ENCODE measurements at places on chromosomes 7 and 10. TPM values are rescaled to one million over a fixed set of nuclear protein-coding genes. Genes with fewer than 3 reads are reported as not detected.

- H3K36me3 ChIP-seq = no peaks in the 10 kb centered on the region
- DNase-seq = no peak
- no peaks in the 10 kb centered on the region for H3K27me3 ChIP-seq
- H3K4me1 ChIP-seq = no peaks in the 10 kb centered on the region
Measured at GRCh38 chr7:18895456-18895855, 222.0 kb downstream of the TWIST1 start.

The HTR5A gene
- not detected for total RNA-seq

- H3K27ac ChIP-seq = no peak overlapping the region
- peak; percentile 35 for DNase-seq
- H3K27me3 ChIP-seq = no peaks in the 10 kb centered on the region
Measured at GRCh38 chr7:139731802-139732470, 45.9 kb downstream of the HIPK2 start.

DNA sequence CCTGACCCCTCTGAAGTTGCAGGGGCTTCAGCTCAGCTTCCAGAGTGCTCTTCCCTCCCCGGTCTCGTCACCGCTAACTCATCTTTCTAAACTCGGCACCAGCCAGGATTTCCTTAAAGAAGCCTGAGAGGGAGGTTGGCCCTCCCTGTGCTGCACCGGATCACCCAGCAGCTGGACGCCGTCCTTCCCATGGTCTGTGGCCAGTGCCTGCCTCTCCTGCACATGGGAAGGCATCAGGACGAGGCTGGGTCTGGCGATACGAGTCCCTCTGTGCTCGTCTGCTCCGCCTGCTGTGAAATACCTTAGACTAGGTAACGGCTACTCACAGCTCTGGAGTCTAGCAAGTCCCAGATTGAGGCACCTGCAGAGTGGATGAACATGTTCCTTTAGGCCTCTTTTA is 179.1 kb downstream of the ZMYND11 start:
- H3K4me1 ChIP-seq = peaks cover 5% of the 10 kb centered on the region
- H3K27me3 ChIP-seq = no peaks in the 10 kb centered on the region
- no peak overlapping the region for H3K27ac ChIP-seq
- DNase-seq = no peak

The IFIT1B gene
- not detected for total RNA-seq

- no peaks in the 10 kb centered on the region for H3K36me3 ChIP-seq
- no peak for DNase-seq
- no peak overlapping the region for H3K4me3 ChIP-seq
- no peaks in the 10 kb centered on the region for H3K27me3 ChIP-seq
- no peak overlapping the region for H3K27ac ChIP-seq
Measured at GRCh38 chr7:150820578-150821198, 20.1 kb downstream of the TMEM176A start.

DNA sequence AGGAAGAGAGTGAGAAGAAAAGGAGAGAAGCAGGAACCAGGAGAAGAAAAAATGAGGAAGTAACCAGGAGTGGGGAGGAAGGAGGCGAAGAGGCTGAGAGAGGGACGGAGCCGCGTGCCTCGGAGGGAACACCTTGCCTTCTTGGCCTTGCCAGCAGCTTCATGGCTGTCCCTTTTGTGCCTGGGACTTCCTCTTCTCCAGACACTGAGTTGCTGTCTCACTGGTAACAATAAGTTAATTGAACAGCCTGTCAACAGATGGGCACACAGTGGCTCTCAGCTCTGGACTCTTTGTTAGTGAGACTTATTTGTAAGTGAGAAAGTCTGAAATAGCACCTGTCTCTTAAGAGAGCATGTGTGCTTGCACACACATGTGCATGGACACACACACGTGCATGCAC is 83.2 kb downstream of the GATA3 start:
- no peaks in the 10 kb centered on the region for H3K36me3 ChIP-seq
- no peaks in the 10 kb centered on the region for H3K4me1 ChIP-seq
- H3K4me3 ChIP-seq = no peak overlapping the region
- H3K27me3 ChIP-seq = no peaks in the 10 kb centered on the region

GRCh38 chr10:12635127-12635541 is 285.8 kb downstream of the CAMK1D start:
- no peaks in the 10 kb centered on the region for H3K36me3 ChIP-seq
- DNase-seq = no peak
- no peak overlapping the region for H3K27ac ChIP-seq
- H3K4me1 ChIP-seq = no peaks in the 10 kb centered on the region
- H3K4me3 ChIP-seq = no peak overlapping the region
- no peaks in the 10 kb centered on the region for H3K27me3 ChIP-seq

DNA sequence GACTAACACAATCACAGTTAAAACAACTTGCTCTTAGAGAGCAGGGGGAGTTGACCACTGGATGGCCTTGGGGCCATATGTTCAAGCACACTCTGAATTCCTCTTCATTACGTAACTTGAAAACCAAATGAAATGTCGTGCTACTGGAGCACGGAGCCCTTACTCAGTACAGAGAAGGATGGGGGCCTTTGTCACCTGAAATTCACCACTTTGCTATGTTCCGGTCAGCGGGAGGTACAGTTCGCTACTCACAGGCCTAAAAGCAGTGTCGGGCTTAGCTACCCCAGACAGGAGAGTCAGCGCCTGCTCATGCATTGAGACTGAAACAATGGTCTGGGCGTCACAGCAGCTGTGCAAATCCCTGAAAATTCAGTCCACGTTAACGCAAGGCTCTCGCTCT is 39.6 kb downstream of the GLI3 start:
- no peaks in the 10 kb centered on the region for H3K27me3 ChIP-seq
- peak; percentile 69 for DNase-seq
- H3K27ac ChIP-seq = peak overlapping the region; percentile 68
- no peaks in the 10 kb centered on the region for H3K36me3 ChIP-seq
- no peak overlapping the region for H3K4me3 ChIP-seq

All from ovary (tissue), 10 donors.